ENCODE measurements at places on chromosomes 3 and 15.

DNA sequence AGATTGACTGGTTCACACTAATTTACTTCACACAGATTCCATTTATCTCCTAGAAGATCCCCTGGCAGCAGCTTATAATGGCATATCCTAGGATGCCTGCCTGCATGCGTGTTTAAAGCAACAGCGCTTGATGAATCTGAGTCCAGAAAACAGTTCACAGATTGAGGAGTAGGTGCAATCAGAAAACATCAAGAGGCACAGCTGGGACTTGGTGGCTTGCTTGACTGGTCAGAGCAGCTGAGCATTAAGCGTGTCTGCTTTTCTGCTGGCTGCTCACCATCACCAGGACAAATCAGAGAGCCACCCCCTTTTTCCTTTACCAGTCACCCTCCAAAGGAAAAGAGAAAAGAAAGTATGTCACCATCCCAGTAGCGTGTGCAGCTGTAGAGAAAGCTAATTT is 223.6 kb downstream of the WDR72 start:
- no peak for DNase-seq

GRCh38 chr3:196232154-196232881 is 16.0 kb downstream of the SLC51A start:
- no peak for DNase-seq

- no peak for DNase-seq
Observed at GRCh38 chr15:80822676-80823075, 43.5 kb downstream of the CEMIP start.

- no peak for DNase-seq
Observed at GRCh38 chr3:98978068-98978811, 76.7 kb upstream of the DCBLD2 start.

DNA sequence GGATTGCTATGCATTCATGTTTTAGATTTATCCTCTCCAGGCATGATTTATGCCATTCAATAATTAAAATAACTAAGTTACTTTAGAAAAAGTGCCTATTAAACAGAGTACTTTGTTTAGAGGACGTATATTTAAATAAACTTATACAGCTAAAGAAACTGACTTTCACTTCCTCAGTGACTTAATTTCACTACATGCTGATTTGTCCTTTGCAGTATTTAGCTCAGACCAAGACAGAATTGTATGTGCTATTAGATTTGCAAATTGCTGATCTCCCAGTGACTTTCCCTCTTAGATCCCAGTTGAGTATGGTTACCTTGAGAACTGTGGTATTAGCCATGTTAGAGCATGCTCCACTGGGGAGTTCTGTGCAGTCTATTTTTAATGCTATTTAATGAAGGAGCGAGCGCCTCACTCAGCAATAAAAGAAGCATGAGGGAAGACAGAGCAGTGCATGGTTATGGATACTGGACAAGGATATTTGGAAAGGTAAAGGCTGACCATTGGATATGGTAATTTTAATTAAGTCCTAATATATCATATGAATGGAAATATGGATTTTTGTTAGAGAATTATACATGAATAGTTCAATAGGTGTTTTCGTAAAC is 2.7 kb downstream of the ARPP21 start:
- DNase-seq: no peak

- DNase-seq: no peak
Observed at GRCh38 chr3:66386011-66386924, 114.6 kb downstream of the LRIG1 start.

GRCh38 chr3:188002626-188003138 is 151.3 kb upstream of the LPP start:
- DNase-seq: no peak
